ENCODE measurements at places on chromosomes 1 and 21.

DNA sequence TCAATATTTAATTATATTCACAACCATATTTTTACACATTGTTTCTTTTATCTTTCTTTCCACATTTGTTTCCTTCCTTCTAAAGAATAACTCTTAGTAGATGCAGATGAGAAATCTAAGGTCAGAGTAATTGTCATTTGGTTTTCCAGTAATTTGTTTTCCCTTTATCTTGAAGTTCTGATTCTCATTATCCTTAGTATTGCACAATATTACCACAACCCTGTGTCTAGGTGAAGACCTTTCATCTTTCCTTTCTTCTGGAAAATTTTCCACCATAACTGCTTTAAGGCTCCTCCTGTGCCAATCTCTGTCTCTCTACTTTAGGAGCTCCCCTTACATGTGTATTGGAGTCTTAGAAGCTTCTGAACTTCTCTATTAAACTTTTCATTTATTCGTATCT, 209.0 kb downstream of the DPYD start:
- no peak for DNase-seq

DNA sequence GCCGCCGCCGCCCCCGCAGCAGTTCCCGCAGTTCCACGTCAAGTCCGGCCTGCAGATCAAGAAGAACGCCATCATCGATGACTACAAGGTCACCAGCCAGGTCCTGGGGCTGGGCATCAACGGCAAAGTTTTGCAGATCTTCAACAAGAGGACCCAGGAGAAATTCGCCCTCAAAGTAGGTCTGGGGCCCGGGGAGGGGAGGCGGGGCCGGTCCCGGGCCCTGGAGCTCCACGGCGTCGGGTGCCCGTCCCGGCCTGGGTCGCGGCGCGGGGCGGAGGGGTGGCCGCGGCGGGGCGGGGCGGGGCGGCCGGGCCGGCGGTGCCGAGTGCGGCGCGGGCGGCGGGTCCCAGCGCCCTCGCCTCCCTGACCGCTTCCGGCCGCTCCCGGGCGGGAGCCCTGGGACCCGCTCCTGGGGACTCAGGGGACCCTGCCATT, 646 bp downstream of the MAPKAPK2 start:
- DNase-seq, result peak; percentile 41

DNA sequence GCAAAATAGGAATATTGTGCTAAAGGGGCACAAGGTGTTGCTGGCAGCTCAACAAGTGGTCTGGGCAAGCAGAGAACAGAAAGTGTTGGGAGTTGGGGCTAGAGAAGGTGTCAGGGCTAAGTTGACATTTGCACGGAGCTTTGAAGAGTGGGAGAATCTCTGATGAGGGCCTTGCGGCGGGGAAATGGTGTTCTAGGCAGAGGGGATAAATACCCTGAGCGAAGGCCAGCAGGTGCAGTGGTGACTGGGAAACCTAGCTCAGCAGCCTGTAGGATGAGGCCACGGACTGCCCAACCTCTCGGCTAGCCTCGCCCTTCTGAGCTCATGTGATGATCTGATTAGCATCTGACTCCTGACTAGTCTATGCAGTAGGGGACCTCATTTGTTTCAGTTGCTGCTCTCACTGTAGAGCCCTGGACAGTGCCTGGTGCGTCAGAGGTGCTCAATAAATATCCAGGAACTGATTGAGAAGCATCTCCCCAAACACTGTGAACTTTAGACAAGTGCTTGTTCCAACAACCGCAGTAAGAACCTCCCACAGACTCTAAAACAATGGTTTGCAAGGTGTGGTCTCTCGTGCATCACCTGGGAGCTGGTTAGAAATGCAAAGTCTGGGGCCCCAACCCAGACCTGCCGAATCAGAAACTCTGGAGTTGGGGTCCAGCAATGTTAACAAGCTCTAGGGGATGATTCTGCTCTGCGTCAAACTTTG, 1.0 kb upstream of the FOXO6 start:
- no peak for DNase-seq

GRCh38 chr1:15668089-15668754, 15.9 kb upstream of the PLEKHM2 start:
- DNase-seq, result no peak

DNA sequence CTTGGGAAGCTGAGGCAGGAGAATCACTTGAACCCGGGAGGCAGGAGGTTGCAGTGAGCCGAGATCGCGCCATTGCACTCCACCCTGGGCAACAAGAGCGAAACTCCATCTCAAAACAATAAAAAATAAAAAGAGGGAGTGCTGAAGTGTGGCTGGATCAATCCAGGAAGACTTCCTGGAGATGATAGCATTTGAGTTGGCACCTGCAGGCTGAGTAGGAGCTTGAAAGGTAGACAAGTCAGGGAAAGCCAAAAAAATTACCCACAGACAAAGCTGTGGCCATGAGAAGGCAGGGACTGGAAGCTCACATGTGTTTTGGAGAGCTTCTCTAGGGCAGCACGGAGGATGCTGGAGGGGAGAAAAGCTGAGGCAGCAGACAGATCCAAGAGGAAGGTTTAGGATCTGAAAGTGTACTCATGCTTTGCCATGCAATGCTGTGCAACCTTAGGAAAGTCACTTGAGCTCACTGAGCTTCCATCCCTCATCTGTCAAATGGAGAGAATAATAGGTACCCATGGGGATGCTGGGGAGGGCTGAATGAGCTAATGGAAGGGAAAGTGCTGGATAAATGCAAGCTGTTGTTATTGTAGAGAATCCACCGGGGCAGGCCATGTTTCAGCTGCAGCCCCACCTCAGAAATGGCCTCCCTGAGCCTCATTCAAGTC, 26.0 kb upstream of the SYNC start:
- no peak for DNase-seq

DNA sequence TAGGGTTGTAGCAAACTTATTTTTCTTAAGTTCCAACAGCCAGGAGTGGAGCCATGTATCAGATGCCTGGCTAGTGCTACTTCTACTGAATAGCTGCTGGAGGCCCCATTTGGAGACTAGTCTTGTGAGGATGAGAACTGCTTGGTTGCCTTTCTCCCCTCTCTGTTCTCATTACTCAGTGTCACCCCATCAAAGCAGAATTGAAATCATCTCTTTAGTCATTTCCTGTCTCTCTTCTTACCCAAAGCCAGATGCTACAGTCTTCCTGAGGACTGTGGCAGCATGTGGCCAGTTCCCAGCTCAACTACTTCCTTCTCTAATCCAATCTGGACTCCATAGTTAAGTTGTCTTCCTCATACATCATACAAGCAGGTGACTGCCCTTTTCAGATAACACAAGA, 197.5 kb downstream of the BRINP2 start:
- no peak for DNase-seq

GRCh38 chr1:20371411-20371810, 80.7 kb downstream of the VWA5B1 start:
- no peak for DNase-seq

- DNase-seq, result no peak
These were observed 103.1 kb upstream of the SLC2A1 start for GRCh38 chr1:43061757-43062156.

DNA sequence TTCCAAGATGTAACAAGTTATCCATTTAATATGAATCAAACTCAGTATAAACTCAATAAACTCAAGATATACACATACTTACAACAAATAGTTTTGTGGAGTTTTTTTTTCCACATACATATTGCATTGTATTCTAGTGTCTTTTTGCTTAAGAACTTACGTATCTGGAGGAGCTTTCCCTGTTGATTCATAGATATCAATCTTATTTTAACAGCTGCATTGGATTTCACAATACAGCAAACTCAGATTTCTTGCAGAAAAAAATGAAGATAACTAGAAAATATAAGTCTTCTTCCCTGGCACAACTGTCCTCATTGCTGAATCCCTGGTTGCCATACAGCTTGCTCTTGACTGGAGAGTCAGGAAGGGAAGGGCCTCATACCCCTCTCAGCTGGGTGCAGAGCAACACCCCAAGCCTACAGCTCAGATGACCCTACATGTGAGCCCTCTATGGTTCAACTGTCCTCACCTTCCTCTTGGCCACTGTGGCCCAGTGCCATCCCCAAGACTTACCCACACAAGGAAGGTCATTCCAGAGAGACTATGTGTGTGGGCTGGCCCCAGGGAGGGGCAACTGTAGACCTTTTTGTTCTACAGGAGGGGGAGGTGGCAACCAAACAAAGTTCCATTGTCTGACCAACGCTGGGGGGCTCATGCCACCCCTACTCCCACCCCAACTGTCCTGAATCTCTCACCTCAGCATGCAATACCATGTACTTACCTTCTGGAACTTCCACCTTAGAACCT, 1.7 kb downstream of the MPZ start:
- no peak for DNase-seq

GRCh38 chr1:89363638-89364536, at the start of gene GBP6:
Gene GBP6, plus strand, starts transcription at chr1:89364059. Its CDS starts 4,493 bp downstream, at chr1:89368552.
- DNase-seq, result no peak

DNA sequence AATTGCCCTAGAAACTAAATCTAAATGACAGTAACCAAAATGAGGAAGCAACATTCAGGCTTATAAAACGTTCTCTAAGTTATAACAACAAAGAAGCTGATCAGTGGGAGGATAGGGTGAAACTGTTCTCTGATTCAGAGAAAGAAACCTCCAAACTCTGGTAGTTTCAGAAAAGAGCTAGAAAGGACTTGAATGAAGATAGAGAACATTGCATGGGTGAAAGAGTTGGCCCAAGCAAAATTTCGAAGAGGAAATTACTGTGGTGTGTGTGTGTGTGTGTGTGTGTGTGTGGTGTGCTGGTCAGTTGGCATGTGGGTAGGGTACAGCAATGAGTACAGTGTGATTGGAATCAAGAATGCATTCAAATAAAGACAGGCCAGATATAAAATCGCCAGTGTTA, 16.5 kb upstream of the SPAG17 start:
- no peak for DNase-seq

DNA sequence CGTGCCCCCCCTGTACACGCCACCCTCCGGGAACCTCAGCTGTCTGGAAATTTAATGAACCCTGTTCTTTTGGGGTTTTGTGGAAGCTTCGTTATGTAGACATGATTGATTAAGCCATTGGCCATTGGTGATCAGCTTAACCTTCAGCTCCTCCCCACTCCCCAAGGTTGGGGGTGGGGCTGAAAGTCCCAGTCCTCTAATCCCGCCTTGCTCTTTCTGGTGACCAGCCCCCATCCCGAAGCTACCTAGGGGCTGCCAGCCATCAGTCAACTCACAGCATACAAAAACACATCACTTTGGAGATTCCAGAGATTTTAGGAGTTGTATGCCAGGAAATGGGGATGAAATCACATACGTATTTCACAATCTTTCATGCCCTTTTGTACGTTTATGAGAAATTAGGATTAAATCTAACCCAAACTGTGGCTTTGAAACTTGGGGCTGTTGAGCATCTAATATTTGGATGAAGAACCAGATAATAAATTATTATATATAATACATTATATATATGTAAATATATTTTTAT, 52.3 kb downstream of the BACE2 start:
- no peak for DNase-seq

All from memory B cell (primary cell).